CD4-positive, alpha-beta T cell treated with Interleukin-12 subunit alpha and Interleukin-12 subunit beta, for 1 hour (primary cell): ENCODE measurements at places on chromosomes 11 and 22.
A peak's percentile ranks its signal among the peaks of the same experiment; 100 is the strongest.

DNA sequence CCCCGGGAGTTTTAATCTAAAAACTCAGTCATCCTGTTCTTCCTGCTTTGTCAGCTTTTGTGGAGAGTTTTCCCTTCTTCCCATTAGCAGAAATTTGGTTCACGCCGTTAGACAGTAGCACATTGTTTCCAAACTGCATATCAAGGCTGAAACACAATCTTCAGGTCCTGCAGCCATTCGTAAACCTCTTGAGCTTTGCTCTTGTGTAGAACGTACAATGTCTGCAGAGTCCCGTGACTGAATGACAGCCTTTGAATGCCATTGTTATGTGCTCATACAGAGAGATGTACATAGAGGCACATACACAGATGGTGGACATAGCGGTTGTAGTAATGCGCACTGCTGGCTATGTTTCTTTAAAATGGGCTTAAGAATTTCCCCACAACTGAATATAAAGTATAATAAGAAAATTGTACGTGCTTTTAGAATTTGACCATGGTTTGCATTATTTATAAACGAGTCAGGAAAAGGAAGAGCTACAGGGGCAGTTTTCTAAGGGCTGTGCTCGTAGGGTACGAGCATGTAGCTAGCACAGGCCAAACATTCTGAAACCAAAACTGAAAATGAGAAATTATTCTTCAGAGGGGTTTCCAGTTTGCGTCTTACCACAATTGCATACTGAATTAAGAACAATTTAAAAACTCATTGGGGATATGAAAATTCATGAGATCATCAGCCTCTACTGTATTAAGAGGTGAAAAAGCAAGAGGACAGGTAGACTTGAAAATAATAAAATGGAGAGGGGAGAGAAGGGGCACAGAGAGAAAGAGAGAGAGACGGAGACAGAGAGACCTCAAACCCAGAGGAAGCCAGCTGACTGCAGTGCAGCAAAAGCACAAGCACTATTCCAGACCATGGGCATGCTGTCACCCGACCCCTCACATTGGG lies 310.1 kb downstream of the CADM1 start:
- DNase-seq, result peak; percentile 7

DNA sequence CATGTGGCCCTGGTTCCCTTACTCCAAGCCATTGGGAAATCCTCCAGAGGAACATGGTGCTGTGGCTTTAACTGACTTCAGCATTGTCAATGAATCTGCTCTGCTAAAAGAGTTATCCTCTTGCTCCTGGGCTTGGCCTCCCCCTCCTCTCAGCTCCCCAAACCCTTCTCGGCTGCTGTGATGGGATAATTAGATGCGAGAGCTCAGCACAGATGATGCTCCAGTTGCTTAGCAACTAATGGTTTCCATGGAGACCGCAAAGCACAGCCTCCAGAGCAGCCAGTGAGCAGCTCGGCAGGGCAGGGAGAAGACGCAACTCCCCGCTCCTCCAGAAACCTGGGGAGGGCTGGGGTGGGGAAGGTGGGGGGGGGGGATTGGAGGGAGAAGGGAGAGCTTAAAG lies 2.8 kb upstream of the UPK2 start:
- no peak for DNase-seq

- DNase-seq, result no peak
Observed at GRCh38 chr22:24435323-24435645, 7.9 kb downstream of the ADORA2A start.

- DNase-seq, result no peak
Observed at GRCh38 chr11:128497061-128497775, 90.1 kb downstream of the ETS1 start.

- DNase-seq, result no peak
Observed at GRCh38 chr11:40787224-40787623, 672.2 kb downstream of the LRRC4C start.

DNA sequence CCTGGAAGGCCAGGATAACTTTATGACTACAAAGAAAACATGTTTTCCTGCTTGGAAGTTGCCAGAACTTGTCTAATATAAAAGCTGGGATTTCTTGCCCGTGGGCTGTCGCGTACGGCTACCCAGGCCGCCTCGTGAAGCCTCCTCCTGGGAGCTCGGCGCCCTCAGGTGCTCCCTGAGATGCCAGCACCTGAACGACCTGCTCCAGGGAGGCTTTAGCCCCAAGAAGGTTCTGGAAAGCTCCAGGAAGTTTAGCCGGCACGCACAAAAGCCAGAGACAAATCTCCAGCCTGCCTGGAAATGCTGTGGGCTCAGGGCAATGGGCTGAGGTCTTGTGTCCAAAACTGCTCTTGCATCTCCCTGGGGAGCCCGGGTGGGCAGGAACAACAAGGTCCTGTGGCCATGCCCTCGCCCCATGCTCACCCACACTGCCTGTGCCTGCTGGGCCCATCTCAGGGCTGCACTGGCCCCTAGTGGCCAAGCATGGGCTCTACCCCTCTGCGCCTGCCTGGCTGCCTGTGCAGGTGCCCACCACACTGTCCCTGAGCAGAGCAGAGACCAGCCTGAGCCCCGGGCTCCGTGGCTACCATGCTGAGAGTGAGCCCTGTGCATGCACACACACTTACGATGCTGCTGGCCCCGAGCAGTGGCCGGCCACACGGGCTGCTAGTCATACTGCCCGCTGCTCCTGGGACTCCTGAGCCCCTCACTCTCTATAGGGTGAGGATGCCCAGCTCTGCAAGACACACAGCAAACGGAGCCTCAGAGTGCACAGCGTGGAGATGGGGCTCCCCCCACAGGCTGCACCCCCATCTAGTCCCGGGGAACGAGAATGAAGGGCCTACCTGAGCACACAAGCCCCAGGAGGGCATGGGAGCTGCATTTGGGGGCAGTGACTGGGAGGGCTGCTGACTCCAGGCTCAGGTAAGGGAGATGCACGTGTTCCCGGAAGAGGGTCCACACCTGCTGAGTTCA lies 4.9 kb upstream of the CELSR1 start:
- peak; percentile 74 for DNase-seq

- DNase-seq, result no peak
Observed at GRCh38 chr11:10606536-10607208, 38.2 kb upstream of the LYVE1 start.

GRCh38 chr11:116164843-116165242 lies 607.9 kb downstream of the BUD13 start:
- no peak for DNase-seq

DNA sequence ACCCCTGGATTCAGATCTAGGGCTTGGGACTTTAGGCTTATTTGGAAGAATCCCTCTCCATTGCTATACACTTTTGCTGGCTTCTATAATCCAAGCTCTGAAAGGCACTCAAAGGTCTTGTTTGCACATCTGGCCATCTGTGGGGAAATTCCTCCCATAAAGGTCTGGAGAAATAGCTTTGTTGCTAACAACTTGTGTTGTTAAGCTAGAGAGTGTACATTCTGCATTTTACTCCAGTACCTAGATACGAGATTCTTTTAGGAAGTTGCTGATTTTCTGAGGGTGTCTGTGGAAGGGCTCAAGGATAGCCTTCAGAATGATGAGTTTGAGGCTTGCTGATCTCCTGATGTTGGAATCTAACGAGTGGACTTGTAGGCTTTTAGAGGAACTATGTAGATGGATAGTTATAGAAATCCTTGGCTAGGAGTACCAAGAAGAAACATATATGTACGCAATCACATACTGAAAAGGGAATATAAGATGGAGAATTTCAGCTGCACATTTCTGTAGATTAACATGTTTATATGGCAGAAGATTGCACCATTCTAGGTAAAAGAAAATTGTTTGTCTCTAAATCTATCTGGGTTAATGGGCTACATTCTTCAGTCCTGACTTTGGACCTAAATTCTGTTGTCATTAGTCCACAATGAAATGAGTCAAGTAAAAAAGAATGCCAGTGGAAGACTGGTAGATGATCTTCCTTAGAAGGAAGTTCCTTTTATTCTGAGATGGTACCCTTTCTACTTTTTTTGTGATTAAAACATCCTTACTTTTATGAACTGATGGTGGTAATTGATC lies 51.0 kb downstream of the UBASH3B start:
- no peak for DNase-seq

GRCh38 chr11:14775897-14776296 lies 116.1 kb downstream of the CYP2R1 start:
- no peak for DNase-seq

DNA sequence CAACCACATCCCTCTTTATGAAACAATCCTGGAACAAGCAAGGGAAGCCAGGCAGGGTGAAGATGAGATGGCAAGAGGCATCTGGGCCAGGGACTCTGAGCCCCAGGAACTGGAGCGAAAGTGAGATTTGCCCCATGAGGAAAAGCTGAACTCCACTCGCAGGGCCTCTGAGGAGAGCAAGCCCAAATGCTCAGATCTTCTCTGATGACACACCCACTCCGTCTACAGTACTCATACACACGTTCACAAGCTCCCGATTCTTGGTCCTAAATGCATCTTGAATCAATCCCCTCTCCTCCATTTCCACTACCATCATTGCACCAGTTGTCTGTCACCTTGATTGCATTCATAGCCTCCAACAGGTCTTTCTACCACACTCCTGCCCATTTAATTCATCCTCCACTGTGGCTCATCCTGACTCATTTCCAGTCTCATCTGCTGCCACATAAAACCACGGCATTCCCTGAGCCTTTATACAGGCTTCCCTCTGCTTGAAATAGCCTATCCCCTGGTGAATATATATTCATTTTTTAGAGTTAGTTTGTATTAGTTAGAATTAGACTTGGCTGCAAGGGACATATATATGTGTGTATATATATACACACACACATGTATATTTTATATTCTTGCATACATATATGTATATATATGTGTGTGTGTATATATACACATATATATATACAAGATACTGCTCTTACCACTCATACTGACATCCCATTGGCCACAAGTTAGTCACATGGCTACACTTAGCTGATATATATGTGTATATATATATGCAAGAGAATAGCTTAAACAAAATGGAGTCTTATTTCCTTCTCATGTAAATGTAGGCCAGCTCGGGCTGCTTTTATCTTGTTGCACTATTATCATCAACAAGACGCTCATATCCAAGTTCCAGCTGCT lies 1.4 kb upstream of the APOA5 start:
- no peak for DNase-seq

GRCh38 chr11:69537855-69538640 lies 56.6 kb downstream of the LINC01488 start:
- DNase-seq, result no peak

- no peak for DNase-seq
Observed at GRCh38 chr11:75344761-75345454, 6.6 kb downstream of the ARRB1 start.

DNA sequence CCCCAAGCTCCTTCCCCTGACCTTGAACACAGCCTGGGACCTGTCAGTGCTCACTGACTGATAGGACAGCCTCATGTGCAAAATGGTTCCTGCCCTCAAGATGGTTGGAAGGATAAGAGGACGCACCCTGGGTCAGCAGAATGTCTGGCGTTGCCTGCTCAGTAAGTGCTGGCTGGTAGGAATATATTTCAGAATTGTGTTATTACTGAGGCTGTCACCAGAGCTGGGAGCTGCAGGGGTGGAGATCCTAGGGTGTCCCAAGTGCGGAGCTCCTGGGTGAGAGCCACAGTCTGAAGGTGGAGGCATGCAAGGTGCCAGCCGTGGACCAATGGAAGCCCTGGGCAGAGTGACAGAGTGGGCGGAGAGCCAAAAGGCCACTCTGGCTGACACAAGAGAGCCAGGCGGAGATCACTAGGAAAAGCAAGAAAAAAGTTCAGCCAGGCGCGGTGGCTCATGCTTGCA lies 1.0 kb upstream of the SEC14L4 start:
- DNase-seq, result no peak

GRCh38 chr11:72520815-72521214 lies 86.5 kb upstream of the CLPB start:
- DNase-seq, result no peak
